NCI-H2081 treated with DMSO at 0.1 percent for 48 hours (cell line): ENCODE measurements at places on chromosomes 6 and 20.

GRCh38 chr6:14593286-14593685, 475.7 kb downstream of the CD83 start:
- no peak for DNase-seq

GRCh38 chr20:54995553-54995952, 520.2 kb downstream of the DOK5 start:
- no peak for DNase-seq

DNA sequence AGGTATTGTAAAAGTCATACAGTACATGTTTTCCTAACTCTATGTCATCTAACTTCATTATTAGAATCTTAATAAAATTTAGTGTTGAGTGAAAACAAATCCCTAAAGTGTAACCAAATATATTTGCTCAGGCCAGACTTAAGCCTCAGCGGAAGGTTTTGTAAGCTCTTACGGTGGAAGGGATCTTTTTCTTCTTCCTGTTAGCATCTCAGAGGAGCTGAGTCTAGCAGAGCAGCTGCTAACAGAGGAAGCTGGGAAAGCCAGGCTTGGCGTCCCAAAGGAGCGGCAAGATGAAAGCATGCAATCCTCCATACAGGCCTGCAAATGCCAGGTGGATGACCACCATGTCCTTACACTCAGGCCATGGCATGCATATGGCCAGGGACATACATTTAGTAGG, 72.4 kb downstream of the ADTRP start:
- DNase-seq: no peak

GRCh38 chr6:98532004-98532403, 302.4 kb upstream of the POU3F2 start:
- DNase-seq: no peak

- DNase-seq: no peak
These were observed 248.1 kb downstream of the CD109 start for GRCh38 chr6:73943930-73944652.

- DNase-seq: no peak
These were observed 567.4 kb upstream of the CITED2 start for GRCh38 chr6:139941826-139942225.

DNA sequence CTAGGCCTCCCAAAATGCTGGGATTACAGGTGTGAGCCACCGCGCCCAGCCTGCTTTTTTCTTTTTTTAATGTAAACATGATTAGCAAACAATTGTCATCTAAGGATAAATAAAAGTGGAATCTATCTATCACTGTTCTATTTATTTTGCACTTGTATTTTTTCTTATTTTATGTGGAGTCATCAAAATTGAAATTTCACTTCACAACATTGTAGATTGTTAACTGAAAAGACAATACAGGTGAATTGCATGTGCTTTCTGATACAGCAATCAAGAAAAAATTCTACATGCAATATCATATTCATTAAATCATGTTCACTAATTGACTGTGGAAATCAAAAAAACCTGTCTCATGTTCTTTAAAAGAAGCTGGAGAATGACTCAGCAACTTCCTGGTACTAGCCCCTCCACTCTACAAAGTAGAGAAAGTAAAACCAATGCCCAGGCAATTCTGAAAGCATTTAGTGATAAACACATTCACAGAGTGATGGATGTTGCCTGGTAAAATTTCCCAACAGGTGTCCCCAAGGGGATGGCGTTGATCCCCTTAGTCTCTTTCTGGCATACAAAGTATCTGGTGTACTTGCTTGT, 10.7 kb upstream of the RFX6 start:
- no peak for DNase-seq

- DNase-seq: no peak
These were observed 34.3 kb upstream of the VEGFA start for GRCh38 chr6:43735642-43736199.

GRCh38 chr20:12896180-12896579, 112.6 kb upstream of the SPTLC3 start:
- DNase-seq: no peak

- no peak for DNase-seq
These were observed 727 bp downstream of the MRS2 start for GRCh38 chr6:24403501-24403824.

- DNase-seq: no peak
These were observed 67.5 kb downstream of the RTN4IP1 start for GRCh38 chr6:106561686-106562405.

GRCh38 chr6:40997234-40997957, 41.6 kb downstream of the UNC5CL start:
- DNase-seq: no peak

- peak; percentile 79 for DNase-seq
These were observed 6.2 kb upstream of the SOX4 start for GRCh38 chr6:21587179-21587960.

DNA sequence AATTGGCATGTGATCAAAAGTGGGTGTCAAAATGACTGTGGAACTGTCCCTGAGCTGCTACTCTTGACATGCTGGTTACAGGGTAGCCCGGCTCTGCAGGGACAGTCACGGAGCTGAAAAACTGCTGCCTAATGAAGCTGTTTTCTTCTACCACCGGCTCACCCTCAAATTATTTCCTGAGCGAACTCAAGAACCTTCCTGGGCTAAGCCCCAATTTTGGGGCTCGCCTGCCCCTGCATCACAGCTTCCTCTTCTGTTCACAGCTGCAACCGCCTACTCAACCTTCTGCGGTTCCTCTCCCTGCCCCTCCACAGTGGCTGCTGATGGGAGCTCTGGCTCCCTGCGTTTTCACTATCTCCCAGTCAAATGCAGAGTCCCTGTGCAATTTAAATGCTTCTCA, 110.8 kb upstream of the MLN start:
- DNase-seq: no peak

- DNase-seq: no peak
These were observed 83.2 kb upstream of the OGFRL1 start for GRCh38 chr6:71205336-71205956.

DNA sequence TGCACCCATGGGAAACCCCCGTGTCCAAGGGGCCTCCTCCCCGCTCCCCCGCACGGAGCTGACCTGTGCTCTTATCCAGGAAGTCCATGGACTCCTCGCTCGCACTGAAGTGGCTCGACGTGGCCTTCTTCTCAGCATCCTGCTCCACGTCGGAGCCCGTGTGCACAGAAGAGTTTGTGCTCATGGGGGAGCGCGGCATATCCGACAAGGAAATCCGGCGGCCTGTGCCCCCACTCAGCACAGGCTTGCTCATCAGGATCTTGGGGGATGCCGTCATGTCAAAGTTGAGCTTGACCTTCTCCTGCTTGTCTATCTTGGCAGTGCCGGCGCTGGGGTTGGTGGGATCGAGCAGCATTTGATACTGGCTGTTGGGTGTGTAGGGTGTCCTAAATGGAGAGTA, 80.2 kb downstream of the ZMYND8 start:
- no peak for DNase-seq

DNA sequence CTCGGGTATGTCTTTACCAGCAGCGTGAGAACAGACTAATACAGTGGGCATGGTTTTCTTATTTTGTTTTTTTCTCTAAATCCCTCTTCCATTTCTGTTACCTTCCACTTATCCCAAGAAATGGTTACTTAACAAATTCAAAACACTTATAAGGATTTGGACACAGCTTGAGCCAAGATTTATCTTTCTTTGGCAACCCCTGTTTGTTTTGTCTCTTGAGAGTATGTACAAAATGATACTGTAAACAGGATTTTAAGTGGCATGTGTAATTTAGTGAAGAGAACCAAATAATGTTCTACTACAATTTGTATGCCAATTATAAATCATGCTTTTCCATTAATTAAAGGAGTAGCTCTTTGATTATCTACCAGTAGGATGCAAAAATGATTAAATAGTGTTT, 51.4 kb downstream of the PPP1R14C start:
- DNase-seq: no peak

- DNase-seq: no peak
These were observed 5.7 kb downstream of the C20orf204 start for GRCh38 chr20:64041781-64042053.

DNA sequence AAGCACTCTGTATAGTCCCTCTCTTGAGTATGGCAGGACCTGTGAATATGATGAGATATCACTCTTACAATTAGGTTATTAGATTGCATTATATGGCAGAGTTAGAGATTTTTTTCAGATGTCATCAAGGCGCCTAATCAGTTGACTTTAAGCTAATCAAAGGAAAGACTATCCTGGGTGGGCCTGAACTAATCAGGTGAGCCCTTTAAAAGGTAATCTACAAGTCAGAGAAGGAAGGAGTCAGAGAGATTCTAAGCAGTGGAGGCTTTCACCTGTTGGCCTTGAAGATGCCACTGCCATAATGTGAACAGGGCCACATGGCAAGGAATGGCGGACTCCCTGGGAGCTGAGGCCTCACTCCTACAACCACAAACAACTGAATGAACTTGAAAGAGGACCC, 151.5 kb downstream of the BFSP1 start:
- no peak for DNase-seq

GRCh38 chr6:35804996-35805736, at the start of gene LHFPL5:
LHFPL5 (plus strand) TSS chr6:35805352; CDS start chr6:35805671, 319 bp downstream.
- DNase-seq: peak; percentile 6

DNA sequence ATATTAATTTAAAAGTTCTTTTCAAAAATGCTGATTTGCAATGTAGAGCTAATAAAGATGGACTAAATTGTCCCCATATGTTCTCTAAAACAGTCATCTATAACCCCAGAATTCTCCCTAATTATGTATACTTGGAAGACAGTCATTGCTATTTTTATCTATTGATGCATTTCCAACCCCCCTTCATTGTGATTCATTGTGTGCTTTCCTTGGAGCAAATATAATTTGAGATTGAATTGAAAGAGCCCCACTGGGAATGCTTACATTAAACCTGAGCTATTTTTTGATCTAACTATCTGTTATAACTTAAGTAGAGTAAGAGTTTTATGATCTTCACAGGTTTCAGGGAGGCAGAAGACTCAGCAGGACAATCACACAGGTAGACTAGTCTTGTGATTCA, 73.7 kb upstream of the PTCHD4 start:
- DNase-seq: peak; percentile 25

DNA sequence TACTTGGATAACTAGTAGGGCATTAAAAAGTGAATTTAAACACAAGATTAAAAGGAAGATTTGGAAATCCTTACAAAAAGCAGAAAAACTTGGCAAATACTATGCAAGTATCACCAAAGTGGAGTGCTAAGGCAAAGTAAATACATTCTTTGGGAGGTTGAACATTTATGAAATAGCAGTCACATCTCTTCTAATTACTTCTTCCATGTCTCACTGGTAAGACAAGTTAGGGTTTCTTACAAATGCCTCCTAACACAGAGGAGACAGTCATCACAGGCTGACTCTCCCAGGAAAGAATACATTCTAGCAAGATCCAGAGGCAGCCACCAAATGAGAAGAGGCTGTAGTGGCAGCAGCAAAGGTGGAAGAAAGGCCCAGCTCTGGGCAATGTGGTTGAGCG, 298.2 kb downstream of the BTBD9 start:
- DNase-seq: no peak

DNA sequence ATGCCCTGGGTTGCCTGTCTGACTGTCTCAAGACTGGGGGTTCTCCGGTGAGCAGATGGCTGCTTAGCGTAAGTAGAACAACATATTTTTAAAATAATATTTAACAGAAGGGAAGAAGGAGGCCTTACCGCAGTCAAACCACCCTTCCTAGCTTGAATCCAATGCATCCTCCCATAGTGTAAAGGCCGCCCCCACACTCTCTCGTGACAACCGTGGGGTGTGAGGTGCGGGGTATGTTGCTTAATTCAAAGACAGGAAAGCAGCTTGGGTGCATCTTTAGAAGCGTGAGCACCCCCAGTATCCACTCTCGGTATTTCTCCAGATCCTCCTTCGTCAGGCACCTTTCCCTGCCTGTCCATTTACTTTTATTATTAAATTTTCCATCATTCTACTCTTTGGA, 501.2 kb upstream of the CDH4 start:
- no peak for DNase-seq

DNA sequence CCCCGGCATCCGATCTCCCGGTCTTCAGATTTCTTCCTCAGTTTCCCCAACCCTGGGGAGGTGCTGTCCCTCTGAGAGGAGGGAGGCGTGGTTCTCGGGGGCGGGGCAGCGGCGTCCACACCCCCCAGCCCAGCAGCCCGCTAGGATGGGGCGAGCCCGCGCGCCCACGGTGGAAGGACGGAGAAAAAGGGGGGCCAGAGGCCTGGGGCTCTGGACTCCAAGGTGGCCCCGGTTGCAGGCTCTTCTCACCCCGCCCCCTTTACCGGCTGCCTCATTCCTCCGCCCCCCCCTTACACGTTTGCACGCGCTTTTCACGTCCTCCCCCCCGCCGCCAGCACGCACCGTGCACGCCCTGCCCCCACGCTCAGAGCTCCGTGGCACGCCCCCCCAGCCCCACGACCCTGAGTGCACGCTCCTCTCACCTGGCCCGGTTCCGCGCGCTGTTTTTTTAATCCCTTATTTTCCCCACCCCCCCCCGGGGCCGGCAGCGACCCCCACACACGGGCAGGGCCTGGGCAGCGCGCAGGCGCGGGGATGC, 402 bp downstream of the ZBTB12 start:
- DNase-seq: no peak

DNA sequence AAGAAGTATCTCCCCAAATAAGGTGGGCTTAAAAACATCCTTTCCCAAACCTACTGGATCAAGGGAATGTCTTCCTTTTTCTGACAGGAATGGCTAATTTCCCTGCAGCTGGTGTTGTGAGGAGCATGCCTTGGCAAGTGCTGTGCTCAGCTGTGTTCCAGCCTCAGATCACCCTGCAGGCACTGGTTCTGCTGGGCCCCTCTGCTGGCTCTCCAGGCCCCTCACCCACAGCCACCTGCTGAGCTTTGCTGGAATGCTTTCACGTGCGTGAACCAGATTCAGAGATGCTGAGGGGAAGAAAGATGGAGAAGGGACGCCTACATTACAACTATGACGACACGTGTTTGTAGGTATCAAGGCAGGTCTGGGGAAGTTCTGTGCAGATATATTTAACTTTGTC, 71.3 kb upstream of the FOXC1 start:
- no peak for DNase-seq

GRCh38 chr6:121858310-121858709, 422.9 kb downstream of the GJA1 start:
- no peak for DNase-seq

- DNase-seq: no peak
These were observed 4.7 kb upstream of the CCN6 start for GRCh38 chr6:112049026-112049799.

DNA sequence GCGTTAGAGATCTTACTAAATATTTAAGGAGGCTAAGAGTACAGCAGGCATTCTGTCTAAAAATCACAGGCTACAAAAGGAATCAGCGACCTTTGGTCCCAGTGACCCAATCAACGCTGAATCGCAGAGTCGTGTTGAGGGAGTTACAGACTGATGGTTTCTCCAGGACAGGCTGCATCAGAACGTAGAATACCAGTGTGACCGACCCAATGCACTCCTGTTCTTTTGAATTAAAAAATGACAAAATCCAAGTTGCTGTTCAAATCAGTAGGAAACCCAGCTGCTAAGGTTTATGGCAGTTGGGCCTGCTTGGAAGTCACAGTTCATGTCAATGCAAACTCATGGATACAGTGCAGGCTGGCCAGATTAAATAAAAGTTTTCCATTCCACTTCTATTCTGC, 155.8 kb upstream of the AFDN start:
- no peak for DNase-seq
